ENCODE measurements at places on chromosomes 2 and 18.

- no peak for DNase-seq
Observed at GRCh38 chr2:141386168-141386567, 744.6 kb downstream of the LRP1B start.

- no peak for DNase-seq
Observed at GRCh38 chr2:118059919-118060478, 28.3 kb upstream of the INSIG2 start.

GRCh38 chr2:56589835-56590234 lies 406.0 kb downstream of the CCDC85A start:
- no peak for DNase-seq

GRCh38 chr18:36769611-36770314 lies 59.0 kb downstream of the TPGS2 start:
- no peak for DNase-seq

GRCh38 chr2:866009-866680 lies 84.5 kb upstream of the SNTG2 start:
- no peak for DNase-seq

- DNase-seq, result peak; percentile 10
Observed at GRCh38 chr2:232444409-232445148, 11.4 kb upstream of the ALPI start.

DNA sequence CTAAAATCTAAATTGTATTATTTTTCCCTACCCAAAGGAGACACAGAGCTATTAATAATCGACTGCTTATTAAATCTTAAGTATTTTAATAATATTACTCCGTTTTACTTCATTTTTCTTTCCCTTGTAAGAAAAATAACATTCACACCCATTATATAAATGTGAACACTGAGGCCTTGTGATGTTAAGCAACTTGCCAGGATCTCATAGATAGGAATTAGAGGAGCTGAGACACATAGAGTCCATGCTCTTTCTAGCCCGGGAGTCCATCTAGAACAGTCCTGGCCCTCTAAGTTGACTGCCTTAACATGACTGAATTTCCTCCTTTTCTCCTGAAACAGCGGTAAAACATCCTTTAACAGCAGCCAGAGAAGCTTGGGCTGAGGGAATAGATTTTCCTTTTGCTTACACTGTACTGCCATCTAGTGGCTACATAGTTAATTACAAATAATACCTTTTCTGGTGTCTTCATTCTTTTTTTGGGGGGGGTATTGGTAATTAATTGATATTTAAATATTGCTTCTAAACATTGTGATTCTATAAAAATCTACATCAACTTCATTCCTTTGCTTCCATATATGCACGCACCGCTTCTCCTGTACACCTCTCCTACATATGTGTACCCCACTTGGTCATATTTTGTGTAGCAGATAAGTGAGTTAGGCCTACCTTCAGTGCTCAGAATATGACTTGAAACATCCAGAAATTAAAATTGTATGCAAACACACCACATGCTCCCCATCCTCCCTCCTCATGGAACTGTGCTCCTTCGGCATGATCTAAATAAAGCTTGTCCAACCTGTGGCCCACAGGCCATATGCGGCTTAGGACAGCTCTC lies 125.8 kb upstream of the HNMT start:
- DNase-seq, result no peak

DNA sequence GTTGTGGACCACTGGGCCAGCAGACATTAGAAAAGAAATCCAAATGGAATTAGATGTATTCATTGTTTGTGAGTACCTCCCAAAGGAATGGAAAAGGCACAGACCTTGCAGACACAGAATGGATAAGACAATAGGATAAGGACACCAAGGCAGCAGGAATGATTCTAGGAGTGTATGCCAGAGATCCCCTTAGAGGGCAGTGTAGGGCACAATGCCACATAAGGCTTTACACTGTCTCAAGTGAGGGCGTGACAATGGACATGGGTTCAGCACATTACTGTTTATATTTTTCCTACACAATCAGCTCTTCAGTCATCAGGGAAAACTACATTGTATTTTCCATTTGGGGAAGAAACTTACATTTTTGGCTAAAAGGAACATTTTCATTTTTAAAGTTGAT lies 250.9 kb downstream of the PTH2R start:
- no peak for DNase-seq

GRCh38 chr2:147449323-147449991 lies 395.4 kb upstream of the ACVR2A start:
- no peak for DNase-seq

DNA sequence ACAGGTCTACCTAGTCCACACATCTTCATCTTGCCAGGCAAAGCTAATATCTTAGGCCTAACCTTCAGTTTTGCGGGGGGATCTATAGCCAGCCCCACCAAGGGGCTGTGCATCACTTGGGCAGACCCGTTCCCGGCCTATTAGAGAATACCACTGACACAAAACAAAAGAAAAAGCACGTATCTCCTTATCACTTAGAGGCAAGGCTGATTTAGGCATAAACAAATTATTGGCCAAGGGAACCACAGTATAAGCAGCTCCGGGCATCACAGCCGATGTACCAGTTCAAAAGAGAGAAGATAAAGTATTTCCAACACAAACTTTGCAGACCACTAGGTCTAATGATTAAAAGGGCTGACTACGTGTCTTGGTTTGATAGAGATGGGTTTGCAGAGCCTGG lies 248.0 kb downstream of the TCF4 start:
- DNase-seq, result no peak

DNA sequence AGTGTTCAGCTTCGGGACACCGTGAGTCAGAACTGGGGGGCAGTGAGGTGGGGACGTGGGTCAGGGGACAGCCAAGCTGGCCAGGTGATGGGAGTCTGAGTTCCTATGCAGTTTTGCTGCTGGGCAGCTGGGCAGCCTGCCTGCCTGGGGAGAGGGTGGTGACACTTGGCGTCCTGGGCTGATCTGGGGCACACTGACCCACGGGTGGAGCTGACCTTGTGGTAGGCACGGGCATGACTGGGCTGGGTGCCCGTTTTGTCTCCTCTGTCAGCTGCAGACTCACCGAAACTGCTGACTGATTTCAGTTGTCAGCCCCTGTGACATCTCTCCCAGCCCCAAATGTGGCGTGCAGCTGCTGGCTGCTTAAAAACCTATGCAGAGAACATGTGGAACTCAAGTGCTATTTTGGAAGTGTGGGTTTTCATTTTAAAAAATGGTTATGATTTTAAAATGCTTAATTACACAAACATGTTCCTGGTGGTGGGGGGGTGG lies 32.6 kb upstream of the E2F6 start:
- no peak for DNase-seq

GRCh38 chr2:56011624-56012023 lies 88.0 kb upstream of the EFEMP1 start:
- no peak for DNase-seq

DNA sequence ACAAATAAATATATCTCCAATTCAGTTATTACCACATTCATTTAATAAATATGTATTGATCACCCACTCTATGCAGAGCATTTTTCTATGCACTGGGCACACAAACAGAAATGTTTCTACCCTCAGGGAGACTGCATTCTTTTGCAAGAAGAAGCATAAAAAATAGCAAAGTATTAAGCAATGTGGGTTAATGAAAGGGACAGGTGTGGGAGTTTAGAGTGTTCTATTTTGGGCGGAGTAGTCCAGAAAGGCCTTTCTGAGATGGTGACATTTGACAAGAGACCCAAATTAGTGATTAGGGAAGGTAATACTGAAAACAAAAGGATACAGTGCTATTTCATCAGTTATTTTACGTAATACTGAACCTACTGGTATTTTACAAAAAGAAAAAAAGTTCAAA lies 394.3 kb upstream of the CHST9 start:
- DNase-seq, result no peak

GRCh38 chr2:178895872-178896271 lies 88.6 kb upstream of the TTN start:
- DNase-seq, result no peak

DNA sequence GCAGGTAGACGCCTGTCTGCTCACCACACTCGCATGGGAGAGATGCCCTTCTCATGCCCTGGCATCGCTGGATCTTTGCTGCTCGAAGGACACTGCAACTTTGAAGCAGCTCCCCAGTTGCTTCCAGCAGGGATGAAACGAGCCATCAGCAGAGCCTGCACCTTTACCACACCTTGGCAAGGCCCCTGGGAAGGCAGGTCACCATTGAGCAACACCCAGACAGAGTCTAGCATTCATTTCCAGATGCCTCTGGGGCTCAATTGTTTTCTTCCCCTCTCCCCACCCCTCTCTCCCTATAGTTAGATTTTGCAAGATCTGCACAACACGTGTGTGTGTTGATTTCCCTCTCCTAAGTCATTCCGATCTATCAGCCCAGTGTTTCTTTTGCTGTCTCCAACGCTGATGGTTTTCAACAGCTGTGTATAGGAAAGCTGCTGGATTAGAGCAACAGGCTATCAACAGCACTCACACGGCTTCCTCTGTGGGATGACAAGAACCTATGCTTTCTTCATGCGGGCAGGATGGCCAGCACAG lies 25.6 kb upstream of the INHBB start:
- no peak for DNase-seq

DNA sequence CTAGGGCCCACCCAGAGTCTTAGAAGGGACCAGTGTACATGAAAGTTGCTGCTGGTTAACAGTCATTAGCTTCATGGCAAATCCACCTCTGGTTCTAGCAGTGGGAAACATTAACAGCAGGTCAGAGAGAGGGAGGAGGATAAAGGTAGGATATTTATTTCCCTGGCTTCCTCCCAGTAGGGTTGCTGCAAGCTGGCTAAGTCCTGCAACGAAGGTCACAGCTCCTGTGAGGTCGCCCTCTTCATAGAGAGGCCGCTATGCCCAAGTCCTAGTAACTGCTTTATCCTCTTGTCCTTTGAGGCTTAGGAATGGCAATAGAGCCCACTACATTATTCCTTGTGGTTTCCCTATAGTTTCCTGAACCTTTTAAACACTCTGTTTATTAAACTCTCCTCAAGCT lies 84.0 kb upstream of the ACSL3 start:
- DNase-seq, result no peak

GRCh38 chr18:55119434-55119833 lies 160.2 kb upstream of the CCDC68 start:
- no peak for DNase-seq

DNA sequence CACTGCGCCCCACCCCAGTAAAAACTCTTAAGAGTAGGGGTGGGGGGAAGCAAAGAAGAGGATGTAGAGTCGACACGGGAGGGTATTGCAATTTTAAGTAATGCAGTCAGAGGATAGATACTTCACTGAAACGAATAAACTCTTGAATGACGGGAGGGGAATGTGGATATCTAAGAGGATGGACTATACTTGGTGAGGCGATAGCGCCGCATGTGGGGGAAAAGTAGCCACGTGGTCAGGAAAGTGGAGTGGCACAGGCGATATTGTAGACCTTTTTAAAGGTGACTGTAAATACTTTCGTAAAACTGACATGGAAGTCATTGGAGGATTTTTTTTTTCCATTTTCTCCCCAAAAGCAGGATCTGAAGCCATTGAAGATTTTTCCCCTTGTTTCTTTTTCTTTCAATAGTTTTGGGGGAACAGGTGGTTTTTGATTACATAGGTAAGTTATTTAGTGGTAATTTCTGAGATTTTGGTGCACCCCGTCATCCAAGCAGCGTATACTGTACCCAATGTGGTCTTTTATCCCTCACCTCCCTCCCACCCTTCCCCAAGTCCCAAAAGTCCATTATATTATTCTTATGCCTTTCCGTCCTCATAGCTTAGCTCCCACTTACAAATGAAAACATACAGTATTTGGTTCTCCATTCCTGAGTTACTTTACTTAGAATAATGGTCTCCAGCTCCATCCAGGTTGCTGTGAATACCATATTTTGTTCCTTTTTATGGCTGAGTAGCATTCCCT lies 13.8 kb downstream of the CLK1 start:
- DNase-seq, result no peak
